PC-3 (cell line): ENCODE measurements at places on chromosomes 2 and 18.

DNA sequence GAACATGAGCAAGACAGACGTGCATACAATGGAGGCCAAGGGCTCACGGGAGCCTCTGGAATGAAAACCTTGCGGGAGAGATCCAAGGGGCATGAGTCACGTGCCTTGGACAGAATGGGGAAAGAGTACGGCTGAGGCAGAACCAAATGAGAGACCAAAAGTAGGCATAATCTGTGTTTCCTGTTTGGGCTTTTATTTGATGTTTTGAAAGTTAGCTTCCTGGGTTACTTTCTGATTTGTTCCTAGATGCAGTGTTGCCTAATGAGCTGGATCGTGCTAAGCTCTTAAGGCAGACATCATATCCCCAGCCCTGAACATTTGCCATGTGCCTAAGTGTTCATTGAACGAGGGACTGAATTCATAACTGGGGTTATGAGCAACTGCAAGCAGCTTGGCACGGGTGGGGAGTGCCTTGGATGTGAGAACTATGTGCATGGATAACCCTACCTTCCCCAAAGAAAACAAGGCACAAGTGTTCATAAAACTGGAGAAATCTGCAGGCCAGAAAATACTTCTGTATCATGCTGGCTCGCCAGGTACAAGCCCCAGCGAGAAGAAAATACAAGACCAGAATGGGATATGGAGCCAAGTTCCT lies 60.3 kb upstream of the RPL31 start:
- no peak for DNase-seq

DNA sequence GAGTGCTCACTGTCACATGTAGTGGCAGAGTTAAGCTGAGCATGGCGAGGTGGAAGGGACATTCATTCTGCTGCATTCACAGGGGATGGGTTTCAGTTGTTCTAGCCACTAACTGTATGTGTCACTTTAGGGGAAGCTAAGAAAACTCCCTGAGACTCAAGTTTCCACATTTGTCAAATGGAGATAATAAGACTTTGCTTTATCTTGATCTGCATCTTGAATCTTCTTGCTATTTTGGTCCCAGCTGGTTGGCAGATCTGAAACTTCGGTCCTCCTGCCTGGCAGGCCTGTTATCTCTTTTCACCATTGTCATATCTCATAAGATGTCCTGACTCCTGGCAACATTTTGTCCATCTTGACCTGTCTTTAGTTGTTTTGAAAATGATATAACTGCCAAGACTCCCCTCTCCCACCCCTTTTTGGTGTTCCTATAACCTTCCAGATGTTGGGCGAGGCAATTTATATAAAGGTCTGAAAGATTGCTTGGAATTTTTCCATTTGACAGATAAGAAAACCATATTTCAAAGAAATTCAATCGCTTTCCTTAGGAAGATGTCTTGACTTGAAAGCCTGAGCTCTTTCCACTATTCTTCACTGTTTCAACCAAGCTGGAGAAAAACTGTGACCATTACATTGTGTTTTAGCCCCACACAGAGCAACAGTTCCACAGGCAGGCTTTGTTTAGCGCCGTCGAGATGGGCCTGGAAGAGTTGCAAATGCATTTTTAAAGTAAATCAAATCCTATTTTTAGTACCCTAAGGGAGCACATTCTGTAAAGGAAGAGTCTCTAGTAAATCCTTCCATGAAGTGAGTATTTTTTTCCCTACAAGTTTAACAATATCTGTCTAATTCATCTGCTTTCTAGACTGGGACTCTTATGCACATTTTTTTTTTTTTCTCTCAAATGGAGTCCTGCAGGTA lies 33.4 kb downstream of the MYCN start:
- no peak for DNase-seq

DNA sequence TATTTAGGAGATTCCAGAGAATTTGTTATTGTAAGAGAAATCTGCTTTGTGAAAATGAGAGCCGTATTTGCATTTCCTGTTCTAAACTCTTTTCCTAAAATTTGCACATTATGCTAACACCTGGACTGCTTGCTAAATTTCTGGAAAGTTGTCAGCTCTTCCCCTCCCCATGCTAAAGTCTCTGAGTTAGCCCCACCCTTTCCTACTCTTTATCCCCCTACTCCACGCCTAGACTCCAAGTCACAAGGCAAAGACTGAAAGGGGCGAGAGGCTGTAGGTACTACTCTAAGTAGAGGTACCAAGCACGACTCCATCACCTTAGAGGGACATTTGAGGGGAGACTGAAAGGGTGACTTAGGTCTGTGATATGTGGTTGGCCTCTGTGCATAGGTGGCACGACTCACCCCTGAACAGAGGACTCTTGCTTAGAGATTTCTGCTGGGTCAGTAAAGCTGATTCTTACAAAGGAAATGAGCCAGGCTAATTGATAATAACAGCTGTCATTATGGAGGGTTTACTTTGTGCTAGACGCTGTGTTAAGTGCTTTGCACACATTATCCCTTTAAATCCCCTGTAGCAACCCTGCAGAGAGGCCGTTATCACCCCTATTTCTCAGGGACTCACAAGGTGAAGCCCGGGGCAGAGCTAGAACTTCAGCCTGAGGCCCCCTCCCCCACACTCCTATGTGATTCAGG lies 373.5 kb downstream of the EN1 start:
- no peak for DNase-seq

DNA sequence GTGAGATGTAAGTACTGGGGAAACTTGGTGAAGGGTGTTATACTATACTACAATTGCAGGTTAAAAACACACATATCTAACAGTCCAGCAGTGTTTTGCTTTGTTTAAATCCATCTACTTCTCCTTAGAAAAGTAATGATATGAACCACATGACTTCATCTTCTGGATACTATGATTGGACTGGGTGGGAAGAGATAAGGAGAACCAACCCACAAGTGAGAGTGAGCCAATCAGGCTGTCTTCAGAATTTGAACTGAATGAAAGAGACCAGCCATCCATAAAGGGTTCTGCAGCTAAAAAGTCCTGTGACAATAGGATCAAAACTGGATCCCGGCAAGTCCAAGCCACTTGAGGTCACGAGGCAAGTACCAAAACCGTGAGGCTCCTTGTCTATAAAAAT lies 46.6 kb downstream of the KANSL3 start:
- no peak for DNase-seq

GRCh38 chr18:79948719-79949411 lies 2.6 kb downstream of the SLC66A2 start:
- no peak for DNase-seq

GRCh38 chr2:73368781-73369180 lies 16.9 kb upstream of the ALMS1 start:
- DNase-seq = no peak

GRCh38 chr2:240590681-240591111 lies 4.2 kb downstream of the CAPN10 start:
- no peak for DNase-seq

- DNase-seq = no peak
These were observed 365.9 kb downstream of the CELF4 start for GRCh38 chr18:37199741-37200140.
